ENCODE measurements at places on chromosomes 4 and X. TPM values are rescaled to one million over a fixed set of nuclear protein-coding genes. Genes with fewer than 3 reads are reported as not detected.

LGI2 gene
- 0.43 TPM for total RNA-seq

RS1 gene
- total RNA-seq, result not detected

FAAH2 gene
- total RNA-seq, result not detected

APOO gene
- 39.8 TPM for total RNA-seq

RPS6KA3 gene
- 68.2 TPM for total RNA-seq

LNX1 gene
- total RNA-seq, result not detected

IL2RG gene
- total RNA-seq, result 0.54 TPM

EOLA2 gene
- 57.6 TPM for total RNA-seq

SERPINA7 gene
- not detected for total RNA-seq

TAF7L gene
- 0.15 TPM for total RNA-seq

SPANXA2 gene
- not detected for total RNA-seq

FAM149A gene
- 1.6 TPM for total RNA-seq

FRYL gene
- total RNA-seq, result 16.6 TPM

CXCL5 gene
- total RNA-seq, result 59.0 TPM

TMEM271 gene
- total RNA-seq, result not detected

ARHGAP36 gene
- not detected for total RNA-seq

ZNF827 gene
- 4.5 TPM for total RNA-seq

ESX1 gene
- total RNA-seq, result 0.05 TPM

TSR2 gene
- 58.3 TPM for total RNA-seq

TMEM156 gene
- total RNA-seq, result 19.5 TPM

SRP72 gene
- total RNA-seq, result 61.7 TPM

MAMLD1 gene
- 12.3 TPM for total RNA-seq

AASDH gene
- total RNA-seq, result 3.7 TPM

IL9R gene
- total RNA-seq, result 0.09 TPM

MANBA gene
- total RNA-seq, result 10.6 TPM

ZFP42 gene
- not detected for total RNA-seq

ZNF711 gene
- 1.1 TPM for total RNA-seq

NLGN3 gene
- 0.94 TPM for total RNA-seq

ALAS2 gene
- not detected for total RNA-seq

USP51 gene
- total RNA-seq, result 0.69 TPM

DCAF8L1 gene
- total RNA-seq, result not detected

ANKRD50 gene
- 5.4 TPM for total RNA-seq

MFAP3L gene
- 5.6 TPM for total RNA-seq
